Spinal cord (tissue), 10 donors: ENCODE measurements at places on chromosomes 5 and 9. TPM values are rescaled to one million over a fixed set of nuclear protein-coding genes. Genes with fewer than 3 reads are reported as not detected.

- DNase-seq, result no peak
Measured at GRCh38 chr5:81852291-81853029, 101.6 kb upstream of the SSBP2 start.

DNA sequence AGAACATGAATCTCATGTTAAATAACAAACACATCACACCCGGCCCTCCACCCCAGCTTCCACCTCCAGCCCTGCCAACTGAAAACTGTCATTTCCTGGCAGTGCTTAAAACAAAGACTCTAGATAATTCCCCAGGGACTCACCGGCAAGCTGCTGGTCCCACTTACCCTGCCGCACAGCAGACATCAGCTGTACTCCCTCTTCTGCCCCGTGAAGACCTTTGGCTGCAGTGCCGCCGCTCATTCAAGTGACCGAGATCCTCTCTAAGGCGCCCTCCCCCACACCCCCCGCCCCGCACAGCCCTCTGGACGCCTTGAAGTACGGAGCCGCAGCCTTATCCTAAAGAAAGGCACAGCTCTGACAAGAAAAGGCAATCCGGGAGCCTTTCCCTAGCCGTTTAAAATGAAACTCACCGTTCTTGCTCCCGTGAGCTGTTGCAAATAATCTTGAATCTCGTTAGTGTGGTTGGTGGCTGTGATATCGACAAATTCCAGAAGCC is 434 bp downstream of the GLRX start:
- DNase-seq, result peak; percentile 32

- peak; percentile 74 for DNase-seq
Measured at GRCh38 chr9:34114436-34114835, 12.1 kb downstream of the DCAF12 start.

GRCh38 chr9:31023847-31024246 is 1360.6 kb upstream of the ACO1 start:
- no peak for DNase-seq

DNA sequence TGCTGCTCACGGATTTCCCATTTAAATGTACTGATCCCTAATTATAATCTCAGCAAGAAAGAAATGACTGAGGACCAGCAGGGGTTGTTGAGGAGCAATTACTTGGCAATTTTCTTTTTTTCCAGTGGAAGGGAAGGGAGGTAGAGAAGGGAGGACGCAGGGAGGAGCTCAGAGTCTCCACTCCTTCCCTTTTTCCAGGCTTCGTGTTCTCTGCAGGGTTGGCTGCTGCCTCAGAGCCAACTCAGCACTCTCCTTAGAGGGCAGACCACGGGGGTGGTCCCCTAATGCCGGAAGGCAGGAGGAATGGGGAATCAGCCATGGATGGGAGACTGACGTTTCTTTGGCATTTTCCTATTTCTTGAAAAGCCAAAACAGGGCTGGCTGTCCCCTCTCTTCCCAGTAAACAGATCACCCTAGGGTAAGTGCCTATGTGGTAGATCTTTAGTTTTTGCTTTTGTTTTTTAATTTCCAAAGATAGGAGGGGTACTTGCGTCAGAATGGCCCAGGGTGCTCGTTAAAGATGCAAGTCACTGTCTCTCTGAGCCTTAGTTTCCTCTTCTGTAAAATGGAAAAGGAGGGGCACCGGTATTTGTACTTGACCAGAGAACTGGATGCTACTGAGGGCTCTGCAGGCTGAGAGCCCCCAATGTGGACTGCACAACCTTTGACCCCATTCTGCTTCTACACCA is 39.6 kb upstream of the LCP2 start:
- DNase-seq, result peak; percentile 29

GRCh38 chr5:119451561-119451960 is 736 bp upstream of the HSD17B4 start:
- DNase-seq, result no peak

DNA sequence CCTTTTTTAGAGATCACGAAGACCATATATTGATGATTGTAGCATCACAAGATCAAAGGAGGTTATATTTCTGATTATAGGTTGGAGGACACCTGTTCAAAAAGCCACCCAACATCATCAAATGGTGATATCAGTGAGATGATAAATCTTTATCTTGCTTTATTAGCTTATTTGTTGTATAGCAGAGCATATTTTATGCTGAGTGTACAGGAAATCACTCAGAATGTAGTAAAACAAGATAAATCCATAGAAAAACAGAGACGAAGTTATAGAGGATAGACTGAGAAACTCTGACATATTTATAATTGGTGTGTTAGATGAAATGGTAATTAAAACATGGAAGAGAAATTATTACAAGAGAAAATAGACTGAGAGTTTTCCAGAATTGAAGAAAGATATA is 69.8 kb upstream of the DMAC1 start:
- no peak for DNase-seq

- no peak for DNase-seq
Measured at GRCh38 chr9:126536131-126536530, 77.6 kb upstream of the LMX1B start.

DNA sequence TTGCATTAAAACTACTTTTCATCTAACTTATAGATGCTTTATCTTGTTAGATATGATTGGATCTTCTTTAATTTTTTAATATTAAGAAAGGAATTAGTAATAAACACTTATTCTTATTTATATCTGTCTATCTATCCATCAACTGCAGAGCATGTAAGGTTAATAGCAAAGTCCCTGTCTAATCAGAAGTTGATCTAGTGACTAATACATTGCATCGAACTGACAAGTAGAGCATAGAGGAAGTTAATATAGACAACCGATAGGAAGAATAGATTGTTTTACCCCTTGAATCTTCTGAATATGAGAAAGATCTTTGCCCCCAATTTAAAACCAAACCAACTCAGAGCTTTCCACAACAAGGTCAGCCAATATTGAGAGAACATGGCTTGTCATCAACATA is 862.0 kb upstream of the CDH6 start:
- DNase-seq, result no peak

DNA sequence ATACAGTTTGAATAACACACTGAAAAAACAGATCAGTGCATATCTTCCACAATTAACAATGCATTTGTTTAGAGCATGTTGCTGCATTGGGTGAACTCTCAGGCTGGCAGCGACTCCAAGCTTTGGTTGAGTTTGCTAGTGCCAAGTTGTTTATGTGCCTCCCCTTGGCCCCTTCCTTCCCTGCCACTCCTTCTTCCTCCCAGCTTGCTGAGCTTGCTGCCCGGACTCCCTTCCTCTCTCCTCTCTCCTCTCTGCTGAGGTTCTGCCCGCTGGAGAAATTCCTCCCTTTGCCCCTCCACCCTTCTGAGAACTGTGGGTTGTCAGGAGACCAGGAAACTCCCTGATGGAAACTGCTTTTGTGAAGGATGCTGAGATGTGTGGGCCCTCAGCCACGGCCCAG is 247.3 kb downstream of the PDZD2 start:
- DNase-seq, result no peak

- no peak for DNase-seq
Measured at GRCh38 chr9:479971-480350, 265.3 kb downstream of the DOCK8 start.

DNA sequence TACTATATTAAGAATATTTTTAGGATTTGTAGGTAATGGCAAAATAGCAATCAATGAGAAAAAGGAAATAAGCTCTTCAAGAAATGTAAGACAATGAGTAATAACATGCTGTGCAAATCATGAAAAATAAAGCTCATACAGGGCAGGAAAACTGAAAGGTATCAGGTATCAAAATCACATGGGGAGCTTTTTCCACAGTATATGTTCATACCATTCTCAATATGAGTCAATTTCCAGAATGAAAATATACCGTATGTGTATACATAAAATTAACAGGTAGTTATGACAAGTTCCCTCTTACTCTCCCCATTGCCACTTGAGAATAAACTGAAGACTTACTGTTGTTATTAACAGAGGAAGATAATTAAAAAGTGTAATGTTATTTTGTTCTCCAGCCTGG is 35.9 kb downstream of the EFCAB9 start:
- DNase-seq, result no peak

DNA sequence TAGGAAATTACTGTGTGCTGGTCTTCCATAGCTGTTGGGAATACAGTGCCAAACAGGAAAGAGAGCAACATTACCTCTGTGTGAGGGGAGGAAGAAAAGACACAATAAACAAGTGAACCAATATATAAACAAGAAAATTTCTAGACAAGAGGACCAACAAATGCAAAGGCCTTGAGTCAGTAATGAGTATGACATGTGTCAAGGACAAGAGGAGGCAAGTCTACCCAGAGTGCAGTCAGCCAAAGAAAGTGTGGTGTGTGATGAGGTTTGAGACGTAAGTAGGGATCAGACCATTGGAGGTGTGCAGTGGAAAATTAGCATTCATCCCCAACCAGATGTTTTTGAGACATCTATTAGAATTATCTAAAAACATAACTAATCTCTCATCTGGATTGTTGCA is 69.5 kb upstream of the CDH6 start:
- DNase-seq, result no peak

DNA sequence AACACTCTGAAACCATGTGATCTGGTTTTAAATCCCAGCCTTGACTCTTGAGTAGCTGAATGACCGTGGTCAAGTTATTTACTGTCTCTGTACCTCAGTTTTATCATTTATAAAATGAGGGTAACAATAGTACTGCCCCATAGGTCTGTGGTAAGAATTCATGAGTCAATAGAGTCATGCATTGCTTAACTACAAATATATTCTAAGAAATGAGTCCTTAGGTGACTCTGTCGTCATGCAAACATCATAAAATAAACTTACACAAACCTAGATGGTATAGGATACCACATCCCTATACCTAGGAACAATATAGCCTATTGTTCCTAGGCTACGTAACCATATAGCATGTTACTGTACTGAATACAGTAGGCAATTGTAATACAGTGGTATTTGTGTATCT is 20.3 kb upstream of the ABCA1 start:
- DNase-seq, result no peak

DNA sequence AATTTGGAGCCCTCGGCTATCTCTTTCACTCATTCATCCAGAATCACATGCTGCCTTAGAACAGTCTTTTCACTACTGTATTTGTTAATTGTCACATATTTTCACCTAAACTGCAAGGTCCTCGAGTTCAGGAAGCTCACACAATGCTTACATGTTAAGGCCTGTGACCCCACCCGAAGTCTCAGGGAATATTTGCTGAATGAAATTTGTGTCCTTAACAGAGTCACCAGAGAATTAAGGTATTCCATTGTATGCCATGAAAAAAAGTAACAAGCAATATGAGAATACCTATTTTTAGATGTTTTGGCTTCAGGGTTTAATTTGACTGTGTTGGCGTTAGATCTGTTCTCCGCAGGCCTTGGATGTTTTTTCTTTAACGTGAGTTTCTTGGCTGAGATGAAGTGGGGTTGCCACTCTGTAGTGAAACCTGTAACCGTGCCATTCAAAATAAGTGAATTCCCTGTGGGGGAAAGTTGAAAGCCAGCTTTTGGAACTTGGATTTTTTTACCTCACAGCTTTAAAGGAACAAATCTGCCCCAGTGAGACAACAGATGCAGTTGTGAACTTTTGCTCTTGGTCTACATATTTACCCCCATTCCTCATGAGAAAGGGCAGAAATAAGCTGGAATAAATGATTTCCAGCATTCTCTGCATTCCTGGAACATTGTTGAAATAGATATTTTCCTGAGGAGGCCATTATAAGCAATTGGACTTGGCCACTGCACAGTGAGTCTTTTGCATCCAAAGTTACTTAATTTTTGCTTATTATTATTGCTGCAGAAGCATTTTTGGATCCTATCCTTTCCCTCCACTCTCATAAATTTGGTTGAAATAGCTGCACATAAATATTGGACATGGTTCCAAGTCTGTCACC is 35.9 kb upstream of the FBP1 start:
- no peak for DNase-seq

DNA sequence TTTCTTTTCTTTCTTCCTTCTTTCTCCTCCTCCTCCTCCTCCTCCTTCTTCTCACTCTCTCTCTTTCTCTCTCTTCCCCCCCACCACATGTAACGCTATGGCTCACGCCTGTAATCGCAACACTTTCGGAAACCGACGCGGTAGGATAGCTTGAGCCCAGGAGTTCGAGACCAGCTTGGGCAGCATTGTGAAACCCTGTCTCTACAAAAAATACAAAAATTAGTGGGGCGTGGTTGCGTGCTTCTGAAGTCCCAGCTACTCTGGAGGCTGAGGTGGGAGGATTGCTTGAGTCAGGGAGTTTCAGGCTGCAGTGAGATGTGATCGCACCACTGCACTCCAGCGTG is 736 bp upstream of the GLDC start:
- DNase-seq, result no peak

GRCh38 chr9:81195206-81195605 is 494.1 kb downstream of the TLE1 start:
- DNase-seq, result no peak

- no peak for DNase-seq
Measured at GRCh38 chr9:137971477-137972138, 94.0 kb downstream of the CACNA1B start.

DNA sequence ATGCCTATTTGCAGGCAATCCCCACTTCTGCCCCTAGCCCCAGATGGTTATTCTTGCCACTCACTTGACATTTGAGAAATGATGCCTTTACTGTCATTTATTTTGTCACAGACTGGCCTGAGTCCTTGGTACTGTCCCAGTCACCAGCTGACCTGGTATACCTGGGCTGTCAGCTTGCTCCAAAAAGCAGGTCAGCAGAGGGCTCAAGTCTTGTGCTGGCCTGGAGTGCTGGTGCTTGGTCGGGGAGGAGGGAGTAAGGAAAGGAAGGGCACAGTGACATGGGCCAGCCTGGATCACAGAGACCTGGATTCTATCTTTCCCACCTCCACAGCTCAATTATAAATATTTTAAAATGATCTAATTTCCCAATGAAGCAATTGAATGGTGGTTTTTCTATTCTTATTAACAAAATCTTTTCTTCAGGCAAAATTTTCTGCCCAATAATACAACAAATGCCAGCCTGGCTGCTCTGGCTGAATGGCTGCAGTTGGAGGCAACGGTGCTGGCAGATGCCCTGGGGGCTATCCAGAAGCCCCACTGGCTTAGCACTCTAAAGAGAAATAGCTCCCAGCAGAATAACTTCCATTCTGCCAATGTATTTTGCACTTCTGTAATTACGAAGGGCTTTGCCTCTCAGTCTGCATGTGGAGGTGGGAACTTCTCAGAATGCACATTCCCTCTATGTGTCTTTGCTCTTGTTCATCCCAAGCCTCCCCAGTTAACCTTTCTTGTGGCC is 160.6 kb downstream of the GADD45G start:
- no peak for DNase-seq

The KCNIP1 gene
- 31.2 TPM for total RNA-seq

The TTLL11 gene
- total RNA-seq, result 12.3 TPM

The LMNB1 gene
- total RNA-seq, result 40.3 TPM

The IL9 gene
- total RNA-seq, result not detected
